Forelimb muscle (tissue), 1 donor: ENCODE measurements at places on chromosomes 6 and 20.

- no peak for DNase-seq
Observed at GRCh38 chr6:116057766-116058165, 2.9 kb downstream of the FRK start.

GRCh38 chr6:107585815-107586435 is 96.0 kb downstream of the SOBP start:
- DNase-seq: no peak

GRCh38 chr20:50921803-50922501 is 9.3 kb downstream of the ADNP start:
- DNase-seq: no peak

DNA sequence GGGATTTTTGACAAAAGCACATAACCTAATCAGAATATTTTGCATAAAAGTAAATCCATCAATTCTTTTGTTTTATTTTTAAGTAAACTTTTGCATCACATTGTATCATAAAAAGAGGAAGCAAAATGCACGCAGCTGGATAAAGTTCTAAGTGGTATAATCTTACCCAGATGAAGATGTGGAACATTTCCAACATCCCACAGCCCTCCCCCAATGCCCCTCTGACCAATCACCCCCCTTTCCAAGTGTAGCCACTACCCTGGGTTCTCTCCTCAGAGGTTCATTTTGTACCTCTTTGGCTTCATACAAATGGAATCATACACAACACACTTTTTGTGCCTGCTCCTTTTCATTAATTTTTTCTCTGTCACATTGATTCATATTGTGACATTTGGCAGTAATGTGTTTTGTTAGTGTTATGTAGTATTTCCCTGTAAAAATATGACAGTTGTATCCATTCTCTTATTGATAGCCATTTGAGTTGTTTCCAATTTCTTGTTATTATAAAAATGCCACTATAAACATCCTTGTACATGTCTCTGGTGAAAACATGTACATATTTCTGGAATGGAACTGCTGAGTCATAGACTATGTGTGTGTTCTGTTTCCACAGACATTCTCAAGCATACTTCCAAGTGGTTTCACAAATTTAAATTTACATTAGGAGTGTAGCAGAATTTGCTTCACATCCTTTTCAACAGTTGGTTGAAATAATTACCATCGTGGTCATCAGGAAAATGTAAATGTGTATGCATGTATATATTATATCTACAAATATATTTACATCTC is 92.9 kb upstream of the SYNDIG1 start:
- DNase-seq: no peak

GRCh38 chr6:169589699-169590257 is 112.1 kb downstream of the WDR27 start:
- no peak for DNase-seq

GRCh38 chr20:43919686-43920403 is 5.2 kb downstream of the TOX2 start:
- no peak for DNase-seq
